ENCODE measurements at places on chromosomes 1 and 21. TPM values are rescaled to one million over a fixed set of nuclear protein-coding genes. Genes with fewer than 3 reads are reported as not detected.

The CNTN2 gene
- not detected for total RNA-seq

The FAM43B gene
- not detected for total RNA-seq

The SPOCD1 gene
- total RNA-seq: 1.8 TPM

The ZNF695 gene
- total RNA-seq: 0.77 TPM

The KIAA1614 gene
- 0.31 TPM for total RNA-seq

The ZFP69B gene
- 6.9 TPM for total RNA-seq
